Urinary bladder (tissue), 4 donors: ENCODE measurements at places on chromosomes 13 and 19. TPM values are rescaled to one million over a fixed set of nuclear protein-coding genes. Genes with fewer than 3 reads are reported as not detected.

The ZNF90 gene
- 13.4 TPM for total RNA-seq

The RNF113B gene
- total RNA-seq = not detected

The SIGLEC9 gene
- total RNA-seq = 1.4 TPM

The CLIP3 gene
- 8.5 TPM for total RNA-seq

The ACER1 gene
- total RNA-seq = not detected

The BRME1 gene
- 2.0 TPM for total RNA-seq

The ZNF283 gene
- total RNA-seq = 54.0 TPM

The ZGLP1 gene
- total RNA-seq = 1.1 TPM

- no peak for DNase-seq
Measured at GRCh38 chr19:5914358-5914774, 312 bp downstream of the CAPS start.

- peak; percentile 17 for DNase-seq
Measured at GRCh38 chr13:21234526-21234925, 58.1 kb downstream of the MRPL57 start.

GRCh38 chr19:2982983-2983350, 5.6 kb downstream of the TLE6 start:
- DNase-seq = peak; percentile 45

DNA sequence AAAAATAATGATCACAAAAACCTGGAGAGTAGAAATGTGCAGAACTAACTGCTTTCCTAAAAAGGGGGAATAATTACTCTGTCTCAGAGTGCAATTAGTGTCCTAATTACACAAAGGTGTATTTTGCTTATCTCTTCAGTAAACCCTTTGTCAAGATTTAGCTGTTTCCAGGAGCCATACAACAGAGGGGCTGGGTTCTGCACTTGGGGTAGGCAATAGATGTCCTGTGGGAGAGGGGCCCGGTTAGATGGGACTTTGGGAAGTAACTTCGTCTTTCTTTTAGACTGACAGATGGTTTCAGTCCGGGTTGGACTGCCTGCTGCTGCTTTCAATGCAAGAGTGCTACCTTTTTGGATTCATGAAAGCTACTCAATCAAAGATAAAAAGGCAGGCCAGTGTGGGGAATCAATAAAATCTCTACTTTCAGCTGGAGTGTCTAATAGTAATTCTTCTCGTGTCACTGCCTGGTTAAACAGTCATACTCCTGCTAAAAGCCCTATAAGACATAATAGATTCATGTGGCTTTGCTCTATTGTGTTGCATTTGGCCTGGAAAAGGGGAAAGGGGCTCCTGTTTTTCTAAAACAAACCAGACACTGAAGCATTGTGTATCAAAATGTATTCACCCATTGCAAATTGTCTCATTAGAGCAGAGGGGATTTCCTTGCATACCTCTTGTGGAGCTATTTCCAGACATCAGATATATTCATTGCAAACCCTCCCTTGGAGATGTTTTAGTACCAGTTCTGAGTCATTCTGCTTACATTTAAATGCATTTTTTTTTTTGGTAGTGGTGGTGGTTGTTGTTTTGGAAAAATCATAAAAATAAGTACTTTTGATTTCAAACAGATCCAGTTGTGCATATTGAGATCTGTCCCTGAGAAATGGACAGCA, 83.3 kb upstream of the PCDH8 start:
- no peak for DNase-seq

GRCh38 chr19:43624933-43625332, 5.5 kb upstream of the ZNF428 start:
- DNase-seq = no peak

- DNase-seq = no peak
Measured at GRCh38 chr19:40256512-40256911, 28.6 kb downstream of the AKT2 start.

- DNase-seq = no peak
Measured at GRCh38 chr13:85108356-85108755, 690.9 kb downstream of the SLITRK6 start.

GRCh38 chr19:52990759-52991418, 22.8 kb upstream of the ERVV-1 start:
- DNase-seq = no peak

DNA sequence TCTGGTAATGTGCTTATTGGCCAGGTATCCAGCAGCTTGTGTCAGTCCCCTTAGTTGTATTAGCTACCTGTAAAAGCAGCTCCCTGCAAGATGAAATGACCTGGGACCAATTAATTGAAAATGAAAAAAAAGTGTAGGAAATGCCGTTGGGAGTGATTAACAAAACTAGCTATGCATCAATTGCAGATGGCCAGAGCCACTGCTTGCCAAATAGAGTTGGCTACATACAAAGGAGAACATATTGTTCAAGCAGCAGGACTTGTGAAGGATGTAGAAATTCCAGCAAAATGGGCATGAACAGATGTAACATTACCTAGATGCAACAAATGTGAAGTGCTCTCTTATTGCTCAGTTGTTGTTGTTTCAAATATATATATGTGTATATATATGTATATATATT, 300.5 kb downstream of the PCDH17 start:
- no peak for DNase-seq

DNA sequence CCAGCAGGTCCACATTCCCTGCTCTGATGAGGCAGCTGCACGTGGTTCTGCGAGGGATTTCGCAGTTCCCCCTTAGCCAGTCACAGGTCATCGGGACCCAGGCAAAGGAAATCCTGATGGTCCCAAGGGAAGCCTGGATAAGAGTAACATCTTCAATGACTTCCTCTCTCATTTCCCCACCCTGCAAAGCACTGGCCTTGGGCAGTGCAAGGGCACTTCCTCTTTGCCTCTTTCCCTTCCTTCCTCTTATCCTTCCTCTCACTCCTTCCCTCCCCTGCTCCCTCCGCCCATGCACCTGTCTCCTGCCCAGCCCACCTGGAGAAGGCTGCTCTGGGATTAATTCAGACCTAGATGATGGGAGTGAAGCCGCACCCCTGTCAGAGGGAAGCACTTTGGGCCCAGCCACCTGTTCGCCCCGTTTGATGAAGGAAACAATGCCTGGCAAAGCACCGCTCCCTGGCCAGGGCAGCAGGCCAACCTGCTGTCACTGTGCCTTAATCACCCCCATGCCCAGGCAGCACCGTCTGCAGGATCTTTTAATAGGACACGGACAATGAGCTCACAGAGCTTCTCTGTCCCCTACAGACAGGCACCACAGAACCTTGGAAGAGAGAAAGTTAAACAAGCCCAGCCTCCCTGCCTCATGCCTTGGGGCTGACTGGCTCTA, 113.5 kb upstream of the PABPC3 start:
- no peak for DNase-seq

- no peak for DNase-seq
Measured at GRCh38 chr19:47491358-47492136, 7.5 kb upstream of the KPTN start.
